Stimulated activated CD8-positive, alpha-beta memory T cell treated with anti-CD3 and anti-CD28 coated beads, Interleukin-15, amount 100 ng/mL, for 24 hours (primary cell): ENCODE measurements at places on chromosomes 12 and 14.

DNA sequence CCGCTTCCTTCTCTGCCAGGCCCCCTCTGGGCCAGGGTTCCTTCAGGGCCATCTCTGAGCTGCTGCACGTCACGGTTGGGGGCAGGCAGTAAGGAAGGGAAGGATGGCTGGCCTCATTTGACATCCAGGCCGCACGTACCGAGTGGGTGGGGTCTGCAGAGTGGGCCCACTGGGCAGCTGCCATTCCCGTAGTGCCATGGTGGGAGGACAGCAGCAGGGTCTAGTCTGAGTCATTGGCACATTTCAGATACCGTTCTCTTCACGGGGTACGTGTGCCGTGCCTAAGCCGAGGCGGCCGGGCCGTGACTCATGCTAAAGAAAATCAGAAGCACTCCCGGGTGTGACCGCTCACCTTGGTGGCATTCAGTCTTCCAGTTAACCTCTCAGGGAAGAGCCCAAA lies 43.9 kb downstream of the IL31 start:
- DNase-seq, result no peak

GRCh38 chr14:64444984-64445845 lies 20.1 kb upstream of the AKAP5 start:
- no peak for DNase-seq

GRCh38 chr12:51533799-51534198 lies 57.2 kb upstream of the SCN8A start:
- DNase-seq, result no peak

DNA sequence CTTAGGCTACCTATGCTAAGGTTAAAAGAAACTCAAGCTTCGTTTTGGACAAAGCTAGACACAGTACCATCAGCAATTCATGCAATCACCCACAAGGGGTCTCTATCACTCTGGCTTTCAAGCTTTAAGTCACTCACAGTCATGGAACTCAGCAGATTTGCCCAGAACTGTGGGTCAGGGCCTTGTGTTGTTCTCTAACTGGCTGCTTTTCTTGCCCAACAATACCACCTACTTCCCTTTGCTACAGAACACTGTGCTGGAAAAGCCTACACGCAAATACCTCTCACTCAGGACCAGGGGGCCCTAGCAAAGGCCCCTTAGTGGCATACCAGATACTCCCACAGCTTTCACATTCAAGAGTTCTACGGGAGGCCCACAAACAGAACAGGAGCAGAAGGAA lies 9.1 kb downstream of the NEMP1 start:
- no peak for DNase-seq

GRCh38 chr12:100842156-100842555 lies 47.6 kb downstream of the ANO4 start:
- no peak for DNase-seq

- DNase-seq, result no peak
These were observed 9.1 kb downstream of the PRKCH start for GRCh38 chr14:61330511-61330910.

DNA sequence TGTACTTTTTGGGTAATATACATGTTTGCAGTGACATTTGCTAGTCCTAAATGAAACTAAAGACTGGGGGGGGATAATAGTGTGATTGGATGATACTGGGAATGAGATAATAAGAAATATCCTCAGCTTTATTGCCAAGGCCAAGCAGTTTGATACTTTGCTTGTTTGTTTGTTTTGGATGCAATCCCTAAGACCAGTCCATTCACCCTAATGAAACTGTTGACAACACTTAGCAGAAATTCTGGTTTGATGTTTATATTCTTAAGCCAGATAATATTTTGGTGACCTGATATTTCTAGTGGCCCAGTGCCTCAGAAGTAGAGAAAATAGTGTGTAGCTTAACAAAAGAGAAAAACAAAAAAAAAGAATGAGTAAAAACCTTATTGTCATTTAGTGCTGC lies 1.8 kb downstream of the PHC1 start:
- no peak for DNase-seq

DNA sequence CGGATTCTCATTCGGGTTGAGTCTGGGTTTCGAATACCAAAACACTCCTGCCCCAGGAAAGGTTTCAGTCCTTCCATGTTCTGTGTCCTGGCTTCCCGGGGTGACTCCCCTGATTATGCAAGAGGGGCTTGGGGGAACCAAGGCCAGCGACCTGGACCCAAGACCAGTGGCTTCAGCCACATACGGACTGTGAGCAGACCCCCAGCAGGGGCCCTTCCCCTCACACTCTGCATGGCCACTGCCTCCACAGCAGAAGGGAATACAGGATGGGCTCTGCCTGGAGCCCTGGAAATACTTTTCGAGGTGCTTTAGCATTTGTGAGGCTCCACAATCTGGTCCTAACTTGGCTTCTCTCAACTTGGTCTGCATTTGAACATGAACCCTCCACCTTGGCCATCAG lies 19.1 kb downstream of the HDAC7 start:
- no peak for DNase-seq
